ENCODE measurements at places on chromosomes 5 and 9.

- no peak for DNase-seq
These were observed 48.7 kb upstream of the ACTBL2 start for GRCh38 chr5:57531333-57531732.

GRCh38 chr5:139635606-139636206 is 12.4 kb upstream of the CXXC5 start:
- no peak for DNase-seq

- no peak for DNase-seq
These were observed 57.7 kb upstream of the MAST4 start for GRCh38 chr5:66538531-66538930.

- no peak for DNase-seq
These were observed 200.6 kb upstream of the IRX1 start for GRCh38 chr5:3394891-3395599.

DNA sequence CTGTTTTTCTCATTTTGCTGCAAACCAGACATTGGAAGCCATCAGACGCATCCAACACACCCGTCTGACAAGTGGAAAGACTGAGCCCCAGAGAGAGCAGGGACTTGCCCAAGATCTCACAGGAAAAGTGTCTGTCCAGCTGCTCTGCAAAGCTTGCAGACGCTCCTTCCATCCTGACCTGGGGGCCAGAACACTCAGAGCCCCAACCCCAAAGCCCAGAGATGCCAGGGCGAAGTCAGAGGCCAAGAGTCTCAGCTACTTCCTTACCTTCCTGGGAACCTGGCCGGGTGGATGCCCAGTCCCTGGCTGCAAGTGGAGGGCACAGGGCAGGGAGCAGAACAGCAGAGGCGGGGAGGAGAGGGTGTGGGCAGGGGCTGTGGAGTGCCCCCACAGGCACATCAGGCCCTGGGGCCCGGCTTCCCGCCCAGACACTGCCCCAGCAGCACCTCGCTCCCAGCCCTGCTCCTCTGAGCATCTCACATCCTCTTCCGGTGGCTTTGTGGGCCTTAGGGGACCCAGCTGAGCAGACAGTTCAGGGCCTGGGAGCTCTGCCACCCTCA is 9.7 kb upstream of the RALGDS start:
- DNase-seq, result no peak

GRCh38 chr9:110835859-110836271 is 167.3 kb downstream of the MUSK start:
- no peak for DNase-seq

DNA sequence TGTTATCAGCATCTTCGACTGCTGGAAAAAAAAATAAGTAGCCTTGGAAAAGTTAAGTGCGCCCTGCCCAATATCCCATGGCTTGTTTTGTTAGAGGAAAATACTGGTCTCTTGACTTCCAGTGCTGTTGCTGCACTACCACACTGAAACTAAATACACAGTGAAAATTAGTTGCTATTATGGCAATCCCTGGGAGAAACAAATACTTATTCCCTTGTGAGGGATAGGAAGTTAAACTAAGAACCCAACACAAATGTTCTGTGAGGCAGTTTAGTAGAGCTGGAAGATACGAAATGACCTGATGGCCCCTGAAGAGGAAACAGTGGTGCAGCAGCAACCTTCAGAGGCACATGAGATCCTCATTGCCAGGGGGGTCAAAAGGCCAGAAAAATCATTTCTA is 164.0 kb downstream of the ARL15 start:
- DNase-seq, result no peak

- no peak for DNase-seq
These were observed 145.3 kb upstream of the SMARCA2 start for GRCh38 chr9:1869843-1870242.

GRCh38 chr5:16467363-16468219 is 2.0 kb upstream of the ZNF622 start:
- DNase-seq, result peak; percentile 59

- no peak for DNase-seq
These were observed 98.6 kb downstream of the AOPEP start for GRCh38 chr9:94824913-94825610.

- DNase-seq, result no peak
These were observed 538.7 kb downstream of the PDE4D start for GRCh38 chr5:59354811-59355210.

- no peak for DNase-seq
These were observed 167.7 kb downstream of the CCDC192 start for GRCh38 chr5:127870914-127871313.

- DNase-seq, result no peak
These were observed 6.1 kb upstream of the PHF19 start for GRCh38 chr9:120882935-120883607.

GRCh38 chr9:109272045-109272444 is 48.8 kb downstream of the EPB41L4B start:
- no peak for DNase-seq

DNA sequence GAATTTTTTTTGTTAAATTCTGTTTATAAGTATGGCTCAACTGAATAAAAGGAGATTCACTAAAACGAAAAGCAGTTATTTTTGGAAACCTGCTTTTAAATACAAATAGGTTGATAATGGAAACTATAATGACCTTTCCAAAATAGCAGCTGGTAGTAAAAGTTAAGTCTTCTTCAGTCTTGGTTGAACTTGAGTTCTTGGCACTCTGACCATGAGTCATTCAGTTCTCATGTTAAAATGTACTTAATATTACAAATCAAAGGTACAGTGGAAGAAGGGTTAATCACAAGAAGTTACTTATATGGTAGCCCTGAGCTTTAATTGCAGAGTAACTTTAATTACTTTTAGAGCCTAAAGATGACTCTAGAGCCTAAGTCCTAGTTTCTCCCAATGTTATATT is 62.1 kb downstream of the KLF9 start:
- no peak for DNase-seq

DNA sequence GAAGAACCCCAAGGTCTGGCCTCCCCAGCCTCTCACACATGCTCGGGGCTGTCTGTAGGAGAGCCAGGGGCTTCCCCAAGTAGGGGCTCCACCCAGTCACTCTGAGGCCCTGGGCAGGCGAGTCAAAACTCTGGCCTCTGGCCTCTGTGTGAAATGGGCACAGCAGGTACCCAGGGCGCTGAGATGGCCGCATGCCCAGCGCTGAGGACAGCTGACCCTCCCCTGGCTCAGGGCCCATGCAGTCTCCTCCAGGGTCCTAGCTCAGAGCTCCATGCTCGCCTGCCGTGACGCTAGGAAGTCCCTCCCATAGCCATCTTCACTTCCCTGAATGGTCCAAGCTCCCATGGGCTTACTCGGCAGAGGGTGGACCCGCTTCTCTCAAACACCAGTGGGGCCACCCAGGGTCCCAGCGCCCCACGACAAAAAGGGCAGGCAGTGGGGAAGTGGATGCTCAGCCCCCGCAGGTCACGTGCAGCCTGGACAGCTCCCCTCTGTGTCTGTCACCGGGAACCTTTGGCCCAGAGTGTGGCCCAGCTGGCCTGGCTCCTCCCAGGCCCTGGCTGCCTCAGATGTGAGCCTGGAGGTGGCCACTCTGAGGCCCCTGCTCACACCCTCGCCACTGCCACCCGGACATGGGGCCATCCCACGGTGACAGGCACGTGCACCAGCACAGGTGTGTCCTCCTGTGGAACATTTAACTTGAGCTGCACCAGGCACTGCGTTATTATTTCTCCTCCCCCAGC is 12.2 kb upstream of the VAV2 start:
- no peak for DNase-seq

- no peak for DNase-seq
These were observed 652.4 kb downstream of the PDE4D start for GRCh38 chr5:59241119-59241518.

DNA sequence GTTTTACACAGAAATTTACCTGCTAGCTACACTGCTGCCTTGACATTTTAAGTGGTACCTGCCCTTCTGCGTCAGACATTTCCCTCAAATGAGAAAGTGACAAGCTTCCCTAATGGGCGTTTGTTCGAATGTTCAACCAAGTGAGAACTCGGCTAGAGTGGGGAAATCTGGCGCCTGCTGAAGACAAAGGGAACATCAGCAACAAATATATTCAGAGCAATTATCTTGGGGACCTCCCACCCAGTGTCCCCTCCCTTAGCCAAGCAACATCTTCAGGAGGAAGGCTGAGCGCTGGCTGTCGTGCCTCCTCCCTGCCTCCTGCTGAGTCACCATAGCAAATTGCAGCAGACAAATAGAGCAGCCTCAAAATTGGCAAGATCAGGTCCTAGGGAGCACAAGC is 57.1 kb downstream of the MFAP3 start:
- DNase-seq, result no peak

DNA sequence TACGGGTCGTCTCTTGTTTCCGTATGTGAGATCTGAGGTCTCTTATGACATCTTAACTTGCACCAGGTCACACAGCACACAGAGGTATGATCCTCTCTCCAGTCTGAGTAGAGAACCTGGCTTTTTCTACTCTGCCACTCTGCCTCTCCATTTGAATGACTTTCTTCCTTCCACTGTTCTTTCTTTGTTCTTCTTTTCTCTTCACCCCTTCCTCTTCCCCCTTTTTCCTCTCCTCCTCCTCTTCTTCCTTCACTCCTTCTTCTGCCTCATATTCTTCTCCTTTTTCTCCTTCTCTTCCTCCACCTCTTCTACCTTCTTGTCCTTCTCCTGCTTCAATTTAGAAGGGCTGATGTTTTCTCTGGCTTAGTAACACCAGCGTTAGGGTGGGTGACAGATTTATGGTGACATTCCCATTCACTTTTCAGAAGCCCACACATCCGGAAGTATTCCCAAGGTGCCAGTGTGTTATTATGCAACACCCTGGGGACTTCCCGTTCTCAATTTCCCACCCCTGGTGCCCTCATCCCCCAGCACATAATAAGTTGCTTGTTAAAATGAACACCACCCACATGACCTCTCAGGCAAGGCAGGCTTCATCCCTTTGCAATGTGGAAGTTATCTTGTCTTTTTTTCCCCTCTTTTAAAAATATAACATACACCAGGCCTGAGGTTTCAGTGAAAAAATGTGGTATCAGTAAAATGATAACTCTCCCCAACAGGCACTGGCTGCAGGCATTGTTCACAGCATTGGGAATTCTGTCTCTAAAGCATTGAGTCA is 122.0 kb downstream of the PAPPA start:
- no peak for DNase-seq

DNA sequence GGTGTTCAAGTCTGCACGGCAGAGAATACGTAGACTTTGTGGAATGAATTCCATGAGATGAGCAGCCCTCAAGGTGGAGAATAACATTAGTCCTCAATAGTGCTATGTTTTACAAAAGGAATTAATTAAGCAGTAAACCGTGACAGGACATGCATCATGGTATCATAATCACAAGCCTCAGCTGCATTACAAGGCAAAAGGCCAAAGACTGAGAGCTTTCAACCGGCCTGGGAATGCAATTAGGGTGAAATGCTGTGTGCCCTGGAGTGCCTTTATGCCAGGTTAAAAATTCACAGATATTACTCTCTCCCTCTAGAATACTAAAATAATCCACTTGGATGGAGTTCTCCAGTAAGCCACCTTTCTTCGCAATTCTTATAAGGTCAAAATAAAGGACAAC is 270.6 kb downstream of the MLLT3 start:
- DNase-seq, result no peak

- no peak for DNase-seq
These were observed 146.0 kb downstream of the ADCY2 start for GRCh38 chr5:7541898-7542297.

GRCh38 chr5:14351086-14351661 is 208.0 kb downstream of the TRIO start:
- no peak for DNase-seq

DNA sequence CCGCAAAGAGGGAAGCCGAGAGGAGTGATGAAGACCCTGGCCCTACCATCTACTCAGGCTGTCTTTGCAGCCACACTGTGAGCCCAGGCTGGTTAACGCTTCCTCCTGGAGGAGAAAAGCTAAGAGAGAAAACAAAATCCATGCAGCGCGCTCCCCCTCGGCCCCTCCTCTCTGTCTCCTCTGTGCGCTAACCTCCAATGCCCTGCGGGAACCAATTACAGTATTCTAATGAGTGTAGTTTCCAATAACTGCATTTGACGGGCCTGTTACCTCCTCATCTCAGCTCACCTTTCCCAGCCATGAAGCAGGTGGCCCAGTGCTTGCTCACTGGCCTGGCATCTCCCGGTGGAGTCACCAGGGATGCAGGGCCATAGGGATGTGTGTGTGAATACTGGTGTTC is 565.5 kb downstream of the EBF1 start:
- no peak for DNase-seq

- DNase-seq, result peak; percentile 83
These were observed 485.8 kb downstream of the SEMA5A start for GRCh38 chr5:9059920-9060691.

DNA sequence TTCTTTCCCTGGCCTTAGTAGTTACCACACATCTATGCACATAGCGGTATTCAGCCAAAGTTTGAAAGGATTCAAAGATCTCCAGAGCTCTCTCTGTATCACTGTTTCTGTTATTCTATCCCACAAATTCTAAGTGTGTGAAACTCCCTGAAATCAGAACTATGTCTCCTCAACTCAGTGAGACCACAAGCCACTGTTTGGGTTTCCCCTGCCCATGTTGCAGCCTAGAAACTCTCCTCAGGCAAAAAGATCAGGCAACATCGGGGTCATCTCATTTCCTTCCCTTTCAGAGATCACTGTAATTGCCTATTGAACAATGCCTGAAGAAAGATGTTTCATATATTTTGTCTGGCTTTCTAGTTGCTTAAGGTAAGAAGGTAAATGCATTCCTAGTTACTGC is 135.6 kb downstream of the TMC1 start:
- no peak for DNase-seq

DNA sequence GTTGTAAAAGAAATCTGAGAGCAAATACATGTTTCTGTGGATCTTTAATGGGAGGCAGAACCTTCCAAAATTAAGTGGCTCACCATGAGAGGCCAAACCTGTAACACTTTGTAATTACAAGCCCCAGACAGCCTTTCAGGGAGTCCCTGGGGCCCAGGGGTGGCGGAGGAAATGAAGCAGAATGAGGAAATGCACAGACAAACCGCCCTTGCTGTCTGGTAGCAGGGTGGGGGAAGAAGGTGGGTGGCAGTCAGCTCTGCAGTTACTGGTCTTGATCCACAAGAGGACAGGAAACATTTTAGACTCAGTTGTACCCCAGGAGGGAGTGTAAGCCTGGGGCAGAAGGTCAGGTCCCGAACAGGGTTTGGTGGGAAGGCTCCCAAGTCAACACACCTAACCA is 6.5 kb downstream of the ARL14EPL start:
- DNase-seq, result no peak

- DNase-seq, result no peak
These were observed 36.8 kb downstream of the ITK start for GRCh38 chr5:157217289-157218024.

- DNase-seq, result no peak
These were observed 36.5 kb downstream of the ZCCHC7 start for GRCh38 chr9:37156781-37157356.

DNA sequence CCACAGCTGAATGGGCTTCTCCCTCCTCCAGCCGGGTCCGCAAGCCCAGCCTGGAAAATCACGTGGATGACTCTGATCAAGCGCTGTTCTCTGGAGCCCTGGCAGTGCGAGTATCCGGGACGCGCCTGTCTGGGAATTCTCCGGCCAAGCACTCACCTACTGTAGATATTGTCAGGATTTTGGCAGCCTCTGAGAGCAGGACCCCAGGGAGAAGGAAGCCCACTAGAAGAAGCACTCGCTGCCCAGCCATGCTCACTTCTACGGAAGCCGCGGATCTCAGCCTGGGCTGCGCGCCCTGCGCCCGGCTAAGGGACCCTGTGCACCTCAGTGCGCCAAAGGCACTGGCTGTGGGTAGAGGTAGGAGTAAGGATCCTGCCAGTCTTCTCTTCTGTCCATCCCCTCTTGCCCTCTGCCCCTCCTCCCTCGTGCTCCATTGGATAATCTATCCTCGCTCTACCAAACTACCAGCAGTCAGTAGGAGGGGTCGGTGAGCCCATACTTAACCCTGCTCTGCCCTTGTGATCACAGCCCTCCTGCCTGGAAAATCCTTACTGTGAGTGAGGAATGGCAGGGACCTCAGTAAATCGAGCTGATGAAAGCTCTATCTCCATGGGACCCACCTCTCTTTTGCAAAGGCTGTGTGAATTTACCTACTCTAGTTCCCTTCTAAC is at the start of gene UGT3A2:
TSS of gene UGT3A2 (minus strand) at position 343 of the 671 bp plus-strand sequence. CDS start at position 250, 93 bp downstream.
- DNase-seq, result no peak

Data from amniotic stem cell (primary cell).